ENCODE measurements at places on chromosomes 1 and 21. TPM values are rescaled to one million over a fixed set of nuclear protein-coding genes. Genes with fewer than 3 reads are reported as not detected.

The C1orf210 gene
- not detected for total RNA-seq

The HORMAD1 gene
- not detected for total RNA-seq

The RAB4A gene
- total RNA-seq, result 40.9 TPM

The KCNH1 gene
- total RNA-seq, result not detected

The PLD5 gene
- not detected for total RNA-seq

The KIAA0040 gene
- 29.2 TPM for total RNA-seq

The TPTE gene
- total RNA-seq, result not detected

The CAPN9 gene
- total RNA-seq, result not detected

The RYR2 gene
- not detected for total RNA-seq

The MROH7 gene
- not detected for total RNA-seq

The OPRD1 gene
- not detected for total RNA-seq

The DAB1 gene
- total RNA-seq, result not detected

The SHE gene
- 0.05 TPM for total RNA-seq

The CSMD2 gene
- total RNA-seq, result not detected

- DNase-seq, result no peak
These were observed 106.4 kb downstream of the KCND3 start for GRCh38 chr1:111882986-111883560.

DNA sequence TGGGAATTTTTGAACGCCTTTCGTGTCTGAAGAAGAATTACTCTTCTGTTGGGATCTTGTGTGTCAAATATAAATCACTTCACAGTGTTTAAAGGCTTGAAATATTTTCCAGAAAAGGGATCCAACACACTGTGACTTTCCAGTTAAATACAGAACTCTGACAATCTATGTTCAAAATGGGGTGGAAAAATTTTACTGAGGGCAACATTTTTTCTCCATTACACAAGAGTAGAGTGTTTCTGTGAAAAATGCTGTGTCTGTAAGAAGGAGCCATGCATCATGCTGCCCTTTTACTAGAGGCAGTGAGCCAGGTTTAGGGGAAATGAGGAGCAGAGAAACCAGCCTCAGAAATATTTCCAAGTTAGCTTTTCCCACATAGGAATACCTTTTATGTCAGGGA is 86.5 kb downstream of the VPS13D start:
- DNase-seq, result no peak

GRCh38 chr21:35775778-35776544 is 284.4 kb downstream of the SETD4 start:
- no peak for DNase-seq

DNA sequence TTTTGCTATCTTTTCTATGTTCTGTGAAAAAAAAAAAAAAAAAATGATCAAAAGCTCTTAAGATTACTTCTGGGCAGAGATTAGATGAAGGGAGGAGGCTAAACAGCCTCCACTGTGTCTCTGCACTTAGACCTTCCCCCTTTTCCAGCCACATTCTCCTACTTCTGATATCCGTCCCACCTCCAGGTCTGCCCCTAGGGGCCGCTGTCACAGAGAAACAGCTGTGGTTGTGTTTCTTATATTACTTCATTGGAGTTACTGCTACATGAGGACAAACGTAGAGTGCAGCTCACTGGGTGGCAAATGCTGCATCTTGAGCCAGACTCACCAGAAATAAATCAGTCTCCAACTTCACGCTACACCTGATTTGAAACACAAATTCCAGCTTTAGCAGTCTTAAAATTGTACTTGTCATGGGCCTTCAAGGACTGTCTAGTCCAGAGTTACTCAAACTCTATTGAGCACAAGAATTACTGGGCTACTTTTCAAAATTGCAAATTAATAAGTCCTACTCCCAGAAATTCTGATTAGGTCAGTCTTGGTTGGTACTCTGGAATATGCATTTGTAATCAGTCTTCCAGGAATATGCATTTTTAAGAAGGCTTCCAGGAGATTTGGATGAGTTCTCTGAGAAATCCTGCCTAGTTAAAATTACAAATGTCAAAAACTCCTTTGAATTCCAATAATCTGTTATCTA is 125.2 kb upstream of the PTBP2 start:
- no peak for DNase-seq

DNA sequence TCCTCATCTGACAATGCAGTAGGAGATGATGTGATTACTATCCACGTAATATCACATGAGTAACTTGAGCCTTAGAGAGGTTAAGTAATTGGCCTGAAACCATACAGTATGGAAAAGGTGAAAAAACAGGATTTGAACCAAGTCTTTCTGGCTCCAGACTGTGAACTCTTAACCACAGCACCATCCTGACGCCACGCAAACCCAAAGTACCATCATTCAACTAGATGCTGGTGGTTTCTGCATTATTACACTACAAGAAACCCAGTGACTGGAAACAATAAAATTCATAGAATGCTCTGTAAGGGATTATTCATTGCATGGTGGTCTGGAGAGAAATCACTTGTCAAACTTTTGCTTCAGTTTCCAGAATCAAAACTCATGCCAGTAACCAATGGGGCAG is 90.7 kb downstream of the MAB21L3 start:
- no peak for DNase-seq

DNA sequence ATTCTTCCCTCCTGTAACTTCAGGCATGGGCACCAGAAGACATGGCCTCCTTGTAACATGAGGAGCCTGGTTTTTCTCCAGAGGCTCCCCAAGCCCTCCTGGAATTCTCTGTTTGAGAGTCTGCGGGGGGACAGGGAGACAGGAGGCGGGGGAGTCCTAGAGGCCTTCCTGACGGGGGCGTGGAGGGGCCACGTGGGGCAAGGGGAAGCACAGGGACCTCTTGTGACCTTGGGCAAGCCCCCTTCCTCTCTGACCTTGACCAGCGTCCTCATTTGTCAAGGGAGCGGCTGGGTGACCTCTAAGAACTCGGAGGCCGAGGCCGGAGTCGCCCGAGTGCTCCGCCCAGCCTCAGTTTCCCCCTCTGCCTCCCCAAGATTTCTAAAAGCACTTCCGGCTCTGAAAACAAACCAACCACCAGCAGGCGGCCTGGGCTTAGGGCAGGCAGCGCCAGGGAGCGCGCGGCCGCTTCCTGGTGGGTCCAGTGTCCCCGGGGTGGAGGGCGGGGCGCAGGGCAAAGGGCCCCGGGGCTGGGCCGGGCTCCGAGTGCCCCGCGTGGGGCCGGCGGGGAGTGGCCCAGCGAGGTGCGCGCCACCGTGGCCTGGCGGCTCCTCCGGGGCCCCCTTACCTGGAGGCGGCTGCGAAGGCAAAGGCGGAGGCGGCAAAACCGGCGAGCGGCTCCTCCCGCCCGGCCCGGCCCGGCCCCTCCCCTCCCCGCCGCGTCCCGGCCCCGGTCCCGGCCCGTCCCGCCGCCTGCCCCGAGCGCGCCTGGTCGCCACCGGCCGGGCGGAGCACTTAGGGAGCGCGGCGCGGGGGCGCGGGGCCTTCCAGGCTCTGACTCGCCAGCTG is at the start of gene TMCO4:
Gene TMCO4, minus strand, starts transcription at position 687 of the 846 bp plus-strand sequence. CDS start 19,158 bp downstream, outside the sequence.
- no peak for DNase-seq

DNA sequence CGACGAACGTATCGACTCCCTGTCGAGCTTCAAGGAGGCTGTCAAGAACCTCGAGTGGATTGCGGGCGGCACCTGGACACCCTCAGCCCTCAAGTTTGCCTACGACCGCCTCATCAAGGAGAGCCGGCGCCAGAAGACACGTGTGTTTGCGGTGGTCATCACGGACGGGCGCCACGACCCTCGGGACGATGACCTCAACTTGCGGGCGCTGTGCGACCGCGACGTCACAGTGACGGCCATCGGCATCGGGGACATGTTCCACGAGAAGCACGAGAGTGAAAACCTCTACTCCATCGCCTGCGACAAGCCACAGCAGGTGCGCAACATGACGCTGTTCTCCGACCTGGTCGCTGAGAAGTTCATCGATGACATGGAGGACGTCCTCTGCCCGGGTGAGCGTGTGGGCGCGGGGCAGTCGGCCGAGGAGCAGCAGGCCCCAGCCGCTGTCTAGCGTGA is 28.0 kb downstream of the COL6A2 start:
- DNase-seq, result no peak

- DNase-seq, result no peak
These were observed 20.7 kb upstream of the LAX1 start for GRCh38 chr1:203744075-203744972.

GRCh38 chr1:56284928-56285327 is 294.4 kb downstream of the PLPP3 start:
- DNase-seq, result no peak

- no peak for DNase-seq
These were observed 2.5 kb upstream of the DCAF8 start for GRCh38 chr1:160264795-160265307.

- no peak for DNase-seq
These were observed 32.1 kb downstream of the RABGAP1L start for GRCh38 chr1:174191349-174191862.

DNA sequence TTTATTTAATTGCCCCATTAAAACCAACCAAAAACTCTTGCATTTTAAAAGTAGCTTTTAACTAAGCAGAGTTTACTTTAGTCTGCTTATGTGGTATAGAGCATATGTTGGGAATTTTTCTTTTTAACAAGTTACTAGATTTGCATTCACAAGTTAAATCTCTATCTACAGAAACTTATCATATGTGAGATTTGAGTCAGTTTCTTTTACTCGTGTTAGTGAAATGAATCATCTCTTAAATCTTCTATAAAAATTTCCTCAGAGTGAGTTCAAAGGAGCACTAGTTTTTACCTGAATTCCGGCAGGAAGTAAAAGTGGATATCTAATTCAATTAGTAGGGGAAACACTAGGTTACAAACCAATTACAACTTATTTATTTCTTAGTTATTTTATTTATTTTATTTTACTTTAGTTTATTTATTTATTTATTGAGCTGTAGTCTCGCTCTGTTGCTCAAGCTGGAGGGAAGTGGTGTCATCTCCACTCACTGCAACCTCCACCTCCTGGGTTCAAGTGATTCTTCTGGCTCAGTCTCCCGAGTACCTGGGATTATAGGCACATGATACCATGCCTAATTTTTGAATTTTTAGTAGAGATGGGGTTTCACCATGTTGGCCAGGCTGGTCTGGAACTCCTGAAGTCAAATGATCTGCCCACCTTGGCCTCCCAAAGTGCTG is 1609.6 kb upstream of the B3GALT2 start:
- DNase-seq, result no peak

DNA sequence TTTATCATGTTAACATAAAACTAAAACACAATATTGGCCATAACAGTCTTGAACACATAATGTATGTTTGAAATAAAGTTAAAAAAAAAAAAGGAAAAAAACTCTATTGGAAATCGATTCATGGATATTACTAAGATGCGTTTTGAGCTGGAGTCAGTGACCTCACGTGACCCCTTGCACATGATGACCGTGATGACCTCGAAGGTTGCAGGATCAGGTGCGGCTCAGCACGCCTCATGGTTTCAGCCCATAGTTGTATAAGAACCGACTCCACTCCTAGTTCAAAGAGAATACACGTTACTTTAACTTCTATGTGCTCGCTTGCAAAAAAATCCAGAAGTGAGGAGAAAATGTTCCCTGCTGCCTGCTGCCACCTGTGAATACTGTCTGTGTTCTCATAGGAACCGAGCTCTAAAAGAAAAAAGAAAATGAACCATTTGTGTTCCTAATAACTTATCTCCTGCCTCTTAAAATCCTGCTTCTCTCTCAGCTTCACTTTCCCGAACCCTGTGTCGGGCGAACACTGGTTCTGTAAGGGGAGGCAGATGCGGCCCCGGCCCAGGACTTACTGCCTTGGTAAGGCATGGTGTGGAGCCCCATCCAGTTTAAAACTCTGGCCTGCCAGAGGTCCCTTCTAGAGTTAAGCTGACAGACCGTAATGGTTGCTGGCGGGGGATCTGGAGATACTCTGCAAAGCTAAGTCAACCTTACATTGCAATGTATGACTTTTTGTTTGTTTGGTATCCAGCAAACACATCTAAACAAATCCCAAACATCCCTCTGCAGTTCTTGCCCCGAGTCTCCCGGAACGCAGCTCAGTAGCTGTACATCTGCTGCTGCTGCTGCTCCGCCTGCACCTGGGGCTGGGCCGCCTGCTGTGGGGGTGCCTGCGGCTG is 33.8 kb upstream of the RIPK4 start:
- no peak for DNase-seq

DNA sequence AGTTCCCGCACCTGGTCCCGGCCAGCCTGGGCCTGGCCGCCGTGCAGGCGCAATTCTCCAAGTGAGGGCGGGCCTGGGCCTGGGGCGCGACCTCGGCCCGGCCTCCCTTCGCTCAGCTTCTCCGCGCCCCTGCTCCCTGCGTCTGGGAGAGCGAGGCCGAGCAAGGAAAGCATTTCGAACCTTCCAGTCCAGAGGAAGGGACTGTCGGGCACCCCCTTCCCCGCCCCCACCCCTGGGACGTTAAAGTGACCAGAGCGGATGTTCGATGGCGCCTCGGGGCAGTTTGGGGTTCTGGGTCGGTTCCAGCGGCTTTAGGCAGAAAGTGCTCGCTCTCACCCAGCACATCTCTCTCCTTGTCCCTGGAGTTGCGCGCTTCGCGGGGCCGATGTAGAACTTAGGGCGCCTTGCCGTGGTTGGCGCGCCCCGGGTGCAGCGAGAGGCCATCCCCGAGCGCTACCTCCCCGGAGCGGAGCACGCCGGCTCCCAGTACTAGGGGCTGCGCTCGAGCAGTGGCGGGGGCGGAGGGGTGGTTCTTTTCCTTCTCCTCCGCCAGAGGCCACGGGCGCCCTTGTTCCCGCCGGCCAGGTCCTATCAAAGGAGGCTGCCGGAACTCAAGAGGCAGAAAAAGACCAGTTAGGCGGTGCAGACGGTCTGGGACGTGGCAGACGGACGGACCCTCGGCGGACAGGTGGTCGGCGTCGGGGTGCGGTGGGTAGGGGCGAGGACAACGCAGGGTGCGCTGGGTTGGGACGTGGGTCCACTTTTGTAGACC is 1.2 kb downstream of the OLIG1 start:
- no peak for DNase-seq

GRCh38 chr1:12220890-12221289 is 8.9 kb upstream of the VPS13D start:
- DNase-seq, result no peak

GRCh38 chr1:1124508-1124785 is 8.6 kb upstream of the C1orf159 start:
- DNase-seq, result no peak

GRCh38 chr1:42209526-42210251 is 45.1 kb upstream of the GUCA2A start:
- DNase-seq, result no peak

DNA sequence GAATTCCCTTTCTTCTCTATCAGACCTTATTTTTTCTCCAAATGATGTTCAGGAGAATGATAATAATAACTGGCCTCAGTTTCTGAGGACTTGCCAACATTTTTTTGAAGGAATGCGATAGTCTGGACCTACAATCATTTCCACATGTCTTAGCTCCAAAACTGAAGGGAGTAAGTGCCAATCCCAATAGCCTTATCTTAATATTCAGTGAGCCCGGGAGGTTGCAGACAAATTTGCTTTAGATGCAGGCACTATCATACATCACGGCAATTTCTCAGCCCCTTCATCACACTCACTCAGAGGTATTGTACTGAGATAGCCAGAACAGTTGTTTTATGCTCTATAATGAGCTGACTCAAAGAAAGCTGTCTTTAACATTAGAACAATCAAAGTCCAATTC is 796.9 kb downstream of the ADGRL2 start:
- no peak for DNase-seq

GRCh38 chr1:17561561-17561985 is 22.1 kb downstream of the ARHGEF10L start:
- no peak for DNase-seq

Measured in GM12878 (cell line).